ENCODE measurements at places on chromosomes 4 and X.

DNA sequence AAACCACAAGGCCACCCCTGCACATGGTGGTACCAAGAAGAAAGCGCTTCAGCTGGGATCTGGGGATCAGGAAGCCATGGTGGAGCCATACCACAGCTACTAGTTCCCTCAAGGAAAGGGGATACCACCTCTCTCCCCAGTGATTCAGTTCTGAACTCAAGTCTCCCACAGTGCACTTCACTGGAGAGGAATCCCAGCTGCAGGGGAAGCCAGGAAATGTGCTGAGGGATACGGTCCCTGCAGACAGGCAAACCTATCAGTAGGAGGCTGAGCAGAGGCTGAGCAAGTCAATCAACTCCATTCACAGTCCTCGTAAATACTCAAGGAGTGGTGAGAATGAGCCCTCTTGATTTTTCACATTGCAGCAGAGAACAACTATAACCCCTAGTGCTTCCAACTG is 11.0 kb downstream of the TMEM192 start:
- DNase-seq: no peak

GRCh38 chr4:75867130-75867529 is 35.1 kb downstream of the PPEF2 start:
- DNase-seq: no peak

DNA sequence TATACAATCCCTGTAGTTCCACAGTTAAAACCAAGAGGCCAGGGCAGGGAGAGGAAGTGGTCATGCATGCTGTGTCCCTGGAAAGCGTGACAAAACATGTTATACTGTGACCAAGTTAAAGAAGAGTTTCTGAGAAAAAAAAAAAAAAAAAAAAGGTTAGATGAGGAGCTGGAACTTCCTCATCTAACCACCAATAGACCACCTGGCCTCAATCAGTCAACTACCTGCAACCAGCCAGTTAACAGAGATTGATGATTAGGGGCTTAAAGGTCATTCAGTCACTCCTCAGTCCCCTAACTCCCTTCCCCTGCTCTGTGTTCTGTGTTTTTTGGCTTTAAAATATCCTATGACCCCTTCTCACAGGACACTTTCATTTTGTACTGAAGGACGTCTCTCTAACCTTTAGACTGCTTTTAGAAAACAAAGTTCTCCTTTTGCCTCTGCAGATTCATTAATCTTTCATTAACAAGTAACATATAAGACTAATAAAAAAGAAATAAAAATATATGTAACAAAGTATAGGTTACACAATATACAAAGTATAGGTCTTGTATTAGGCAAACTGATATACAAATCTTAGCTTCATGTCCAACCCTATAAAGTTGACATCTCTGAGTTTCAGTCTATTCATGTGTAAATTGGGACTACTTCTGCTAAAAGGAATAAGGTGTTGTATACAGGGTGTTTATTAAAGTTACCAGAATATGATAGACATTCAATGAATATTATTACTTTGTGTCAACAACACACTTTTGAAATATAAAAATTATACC is 179.1 kb upstream of the NDST4 start:
- no peak for DNase-seq

DNA sequence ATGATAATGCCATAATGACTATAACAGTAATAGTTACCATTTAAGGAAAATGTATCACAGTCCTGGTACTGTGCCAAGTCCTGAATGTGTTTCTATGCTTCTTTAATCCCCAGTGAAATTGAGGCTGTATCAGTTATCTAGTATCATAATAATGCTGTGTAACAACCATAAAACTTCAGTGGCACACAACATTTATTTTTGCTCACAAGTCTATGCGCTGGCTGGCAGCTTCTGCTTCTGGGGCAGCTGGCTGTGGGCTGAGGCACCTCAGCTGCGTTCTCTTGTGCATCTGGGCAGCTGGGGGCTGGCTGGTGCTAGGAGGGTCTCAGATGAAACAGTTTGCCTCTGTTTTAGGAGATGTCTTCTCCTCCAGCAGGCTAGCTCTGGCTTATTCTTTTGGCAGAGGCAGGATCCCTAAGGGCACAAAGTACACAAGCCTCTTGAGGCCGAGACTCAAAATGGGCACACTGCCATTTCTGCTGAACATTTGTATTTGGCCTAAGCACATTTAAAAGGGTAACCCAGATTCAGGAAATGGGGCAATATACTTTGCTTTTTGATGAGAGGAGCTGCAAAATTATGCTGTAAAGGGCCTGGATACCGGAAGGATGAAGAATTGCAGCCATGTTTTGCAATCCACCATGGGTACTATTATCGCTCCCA is 62.6 kb upstream of the DHX15 start:
- no peak for DNase-seq

- peak; percentile 61 for DNase-seq
These were observed 63.5 kb downstream of the GPC3 start for GRCh38 chrX:133921764-133922389.
